Activated T-helper 17 cell treated with anti-CD3 and anti-CD28 coated beads, Interleukin-2, amount 50 U/mL, for 72 hours (primary cell): ENCODE measurements at places on chromosomes 2 and 18. TPM values are rescaled to one million over a fixed set of nuclear protein-coding genes. Genes with fewer than 3 reads are reported as not detected.

- ATAC-seq: no peak
These were observed 17.8 kb downstream of the DDX18 start for GRCh38 chr2:117832332-117832731.

DNA sequence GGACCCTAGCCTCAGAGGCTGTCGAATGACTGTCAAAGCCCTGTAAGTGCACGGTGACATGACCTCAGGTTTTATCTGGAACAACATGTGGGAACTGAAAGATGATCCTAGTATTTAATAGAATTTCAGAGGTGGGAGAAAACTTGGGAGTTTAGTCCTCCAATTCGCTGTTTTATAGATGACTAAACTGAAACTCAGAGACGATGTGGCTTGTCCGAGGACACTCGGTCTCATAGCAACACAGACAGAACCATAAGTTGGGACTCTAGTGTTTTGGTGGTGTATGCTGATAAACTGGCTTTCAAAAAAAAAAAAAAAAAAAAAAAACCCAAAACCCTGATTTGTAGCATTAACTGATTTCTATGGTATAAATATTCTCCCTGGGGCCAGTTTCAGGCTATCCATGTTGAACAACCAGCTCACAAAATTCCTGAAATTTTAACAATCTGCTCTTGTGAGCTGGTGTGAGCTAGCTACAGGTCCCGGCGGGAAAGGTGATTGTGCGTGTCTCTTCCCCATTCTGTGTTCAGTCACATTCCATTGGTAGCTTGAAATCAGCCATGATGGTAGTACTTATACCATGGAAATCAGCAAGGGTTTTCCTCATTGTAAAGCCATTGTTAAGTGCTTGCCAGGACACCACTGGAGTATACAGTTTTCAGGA lies 195.5 kb upstream of the EPAS1 start:
- no peak for ATAC-seq

- ATAC-seq: peak; percentile 79
These were observed 563.2 kb downstream of the RNF144A start for GRCh38 chr2:7480431-7480830.

DNA sequence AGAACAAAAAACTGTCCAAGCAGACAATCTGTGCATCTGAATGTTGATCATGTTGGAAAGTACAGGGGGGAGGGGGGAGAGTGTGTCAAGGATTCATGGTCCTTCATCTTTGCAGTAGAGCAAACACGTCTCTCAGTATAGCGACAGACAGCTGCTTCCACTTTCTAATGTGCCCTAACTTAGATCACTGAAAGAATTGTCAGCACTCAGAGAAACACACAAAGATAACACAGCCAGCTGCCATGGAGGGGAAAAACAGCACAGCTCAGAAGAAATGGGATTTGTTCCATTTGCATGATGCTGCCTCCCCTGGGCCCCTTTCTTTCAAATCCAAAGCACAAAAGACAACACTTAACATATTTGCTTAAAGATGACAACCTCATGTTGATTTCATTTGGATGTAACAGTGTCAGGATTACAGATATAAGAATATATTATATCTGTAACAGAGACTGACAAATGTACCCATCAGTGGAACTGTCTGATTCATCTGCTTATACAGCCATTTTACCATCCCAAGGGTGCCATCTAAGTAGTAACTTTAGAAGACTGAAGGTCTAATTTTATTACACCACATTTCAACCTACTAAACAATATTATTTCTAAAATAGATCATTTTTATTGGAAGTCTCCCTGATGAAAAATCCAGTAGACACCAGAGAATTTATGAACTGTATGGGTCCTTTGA lies 17.7 kb downstream of the FIGN start:
- ATAC-seq: no peak

GRCh38 chr2:144162652-144163051 lies 357.3 kb downstream of the ZEB2 start:
- peak; percentile 72 for ATAC-seq

The TMEM247 gene
- not detected for total RNA-seq

The MTIF2 gene
- total RNA-seq: 25.8 TPM

- no peak for ATAC-seq
These were observed 160.3 kb downstream of the EN1 start for GRCh38 chr2:118687192-118687591.

DNA sequence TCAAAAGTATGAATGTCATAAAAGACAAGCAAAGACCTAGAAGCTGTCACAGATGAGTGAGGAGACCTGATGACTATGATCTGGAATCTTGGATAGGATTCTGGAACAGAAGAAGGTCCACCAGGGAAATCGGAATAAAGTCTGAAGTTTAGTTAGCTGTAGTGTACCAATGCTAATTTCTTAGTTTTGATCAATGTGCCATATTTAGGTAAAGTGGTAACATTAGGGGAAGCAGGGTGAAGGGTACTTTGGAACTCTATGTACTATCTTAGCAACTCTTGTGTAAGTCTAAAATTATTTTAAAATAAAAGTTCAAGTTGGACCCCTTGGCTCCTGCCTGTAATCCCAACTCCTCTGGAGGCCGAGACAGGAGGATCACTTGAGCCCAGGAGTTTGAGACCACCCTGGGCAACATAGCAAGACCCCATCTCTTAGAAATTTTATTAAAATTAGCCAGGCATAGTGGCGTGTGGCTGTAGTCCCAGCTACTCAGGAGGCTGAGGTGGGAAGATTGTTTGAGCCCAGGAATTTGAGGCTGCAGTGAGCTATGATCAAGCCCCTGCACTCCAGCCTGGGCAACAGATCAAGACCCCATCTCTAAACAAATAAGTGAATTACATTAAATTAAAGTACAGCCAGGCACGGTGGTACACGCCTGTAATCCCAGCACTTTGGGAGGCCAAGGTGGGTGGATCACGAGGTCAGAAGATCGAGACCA lies 35.9 kb upstream of the EFHD1 start:
- ATAC-seq: no peak

DNA sequence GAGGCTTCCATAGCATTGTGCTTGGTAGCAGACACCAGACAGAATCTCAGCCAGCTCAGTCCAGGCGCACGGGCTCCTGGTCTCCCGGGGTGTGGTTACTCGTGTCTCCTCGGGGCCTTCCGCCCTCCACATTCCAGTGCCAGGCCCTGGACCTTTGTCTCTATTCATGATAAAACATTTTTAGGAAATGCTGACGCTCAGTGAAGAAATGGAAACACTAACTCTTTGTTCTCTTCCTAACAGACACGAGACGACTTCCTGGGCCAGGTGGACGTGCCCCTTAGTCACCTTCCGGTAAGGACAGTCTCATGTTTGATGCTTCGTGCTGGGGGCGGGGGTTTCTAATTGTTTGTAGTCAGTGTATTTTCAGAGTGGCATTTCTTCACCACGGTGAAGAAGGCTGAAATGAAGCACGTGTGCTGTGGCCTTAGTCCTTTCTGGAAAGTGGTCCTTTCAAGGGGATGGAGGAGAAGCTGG lies 271.8 kb downstream of the NEDD4L start:
- no peak for ATAC-seq

The MERTK gene
- 0.87 TPM for total RNA-seq
